ENCODE measurements at places on chromosomes 2 and 18. TPM values are rescaled to one million over a fixed set of nuclear protein-coding genes. Genes with fewer than 3 reads are reported as not detected.

Gene RHOB
- total RNA-seq = 2.0 TPM

GRCh38 chr2:238731961-238732360 lies 115.9 kb upstream of the TWIST2 start:
- no peaks in the 10 kb centered on the region for H3K36me3 ChIP-seq
- no peak overlapping the region for H3K4me3 ChIP-seq
- DNase-seq = no peak
- H3K27ac ChIP-seq = no peak overlapping the region

Gene LYG1
- total RNA-seq = 0.32 TPM

Gene COL4A4
- not detected for total RNA-seq

DNA sequence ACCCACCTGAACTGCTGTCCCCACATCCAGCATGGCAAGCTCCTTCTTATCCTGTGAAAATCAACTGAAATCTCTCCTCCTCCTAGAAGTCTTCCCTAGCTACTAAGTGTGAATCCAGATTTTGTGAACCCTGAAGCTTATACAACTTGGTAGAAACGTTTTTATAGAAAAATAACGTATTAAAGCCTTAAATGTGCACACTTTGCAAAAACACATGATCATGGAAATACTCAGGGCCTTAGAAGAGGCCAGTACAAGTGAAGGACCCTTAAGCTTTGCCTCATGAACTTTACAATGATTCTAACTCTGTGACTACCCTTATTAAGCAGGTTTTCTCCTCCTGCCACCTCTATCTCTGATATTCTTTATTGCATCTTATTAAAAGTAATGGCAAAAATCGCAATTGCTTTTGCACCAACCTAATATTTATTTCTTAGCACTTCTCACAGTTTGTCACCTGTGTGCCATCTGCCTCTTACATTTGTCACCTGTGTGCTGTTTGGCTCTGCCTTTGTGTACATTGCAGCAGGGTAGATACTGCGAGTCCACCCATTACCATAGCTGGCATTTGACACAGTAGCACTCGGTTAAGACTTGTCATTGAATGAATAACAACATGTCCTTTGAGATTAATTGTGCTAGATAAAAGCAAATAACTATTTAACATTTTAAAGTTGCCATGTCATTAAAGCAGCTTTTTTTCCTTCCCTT lies 42.2 kb downstream of the FRZB start:
- no peak overlapping the region for H3K4me3 ChIP-seq
- no peak overlapping the region for H3K27ac ChIP-seq
- no peaks in the 10 kb centered on the region for H3K27me3 ChIP-seq

GRCh38 chr2:1837022-1837421 lies 92.7 kb upstream of the PXDN start:
- no peak overlapping the region for H3K4me3 ChIP-seq
- no peaks in the 10 kb centered on the region for H3K36me3 ChIP-seq
- no peak for DNase-seq
- peaks cover 8% of the 10 kb centered on the region for H3K27me3 ChIP-seq
- no peaks in the 10 kb centered on the region for H3K4me1 ChIP-seq

Gene SMC6
- total RNA-seq = 21.6 TPM

Gene CRACDL
- 0.35 TPM for total RNA-seq

DNA sequence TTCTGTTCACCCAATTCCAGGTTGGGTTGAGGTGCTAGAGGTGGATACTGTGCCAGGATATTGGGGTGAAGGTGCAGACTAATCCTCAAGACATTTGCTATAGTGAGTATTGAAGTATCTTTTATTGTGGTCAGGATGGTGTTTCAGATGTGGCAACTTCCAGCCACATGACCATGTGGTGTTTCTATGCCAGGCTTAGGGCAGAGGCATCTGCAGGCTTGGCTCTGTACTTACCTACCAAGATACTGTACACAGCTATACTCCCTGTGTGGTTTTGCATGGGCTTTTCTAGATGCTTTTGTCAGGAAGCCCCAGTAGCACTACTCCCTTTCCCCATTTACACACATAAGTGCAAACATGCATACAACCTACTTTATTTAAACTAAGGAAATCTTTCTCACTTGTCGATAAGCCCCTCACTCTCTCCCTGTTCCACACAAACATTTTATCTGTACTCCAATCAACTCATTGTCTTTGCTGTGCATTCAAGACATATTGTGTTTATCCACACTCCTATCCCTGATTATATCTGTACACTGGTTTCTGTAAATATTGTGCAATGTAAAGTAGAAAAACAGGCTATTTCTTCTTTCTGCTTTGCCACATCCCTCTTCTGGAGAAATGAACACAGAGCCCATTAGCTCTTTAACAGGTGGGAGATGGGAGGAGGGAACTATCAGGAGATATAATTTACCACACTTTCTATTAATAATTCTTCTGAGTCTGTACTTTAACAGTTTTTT lies 12.3 kb downstream of the ARL6IP6 start:
- peak; percentile 18 for DNase-seq
- H3K27ac ChIP-seq = no peak overlapping the region
- no peak overlapping the region for H3K4me3 ChIP-seq
- peaks cover 2% of the 10 kb centered on the region for H3K36me3 ChIP-seq
- no peaks in the 10 kb centered on the region for H3K27me3 ChIP-seq

DNA sequence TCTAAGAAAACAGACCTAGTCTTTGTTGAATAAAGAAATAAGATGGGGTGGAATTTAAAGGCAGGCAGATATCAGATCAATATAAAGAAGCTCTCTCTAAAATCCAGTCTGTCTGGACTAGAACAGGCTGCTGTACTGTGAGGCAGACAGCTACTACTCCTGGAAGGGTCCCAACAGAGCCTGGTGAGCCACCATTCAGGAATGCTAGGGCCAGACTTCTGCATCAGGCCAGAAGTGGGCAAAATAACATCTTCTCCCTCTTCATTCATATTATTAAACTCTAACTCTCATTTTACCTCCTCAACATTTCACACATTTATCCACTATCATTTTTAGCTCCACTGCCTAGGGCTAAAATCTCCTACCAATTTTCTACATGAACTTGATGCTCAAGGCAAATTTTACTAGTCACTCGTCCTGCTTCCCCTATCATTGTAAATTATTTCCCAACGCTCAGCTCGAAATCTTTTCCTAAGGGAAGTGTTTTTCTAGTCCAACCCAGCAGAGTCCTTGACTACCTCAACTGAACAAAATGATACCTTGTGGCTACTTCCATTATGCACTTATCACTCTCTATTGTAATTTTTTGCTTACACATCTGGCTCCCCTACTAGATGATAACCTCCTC lies 45.2 kb upstream of the GLS start:
- peaks cover 15% of the 10 kb centered on the region for H3K4me1 ChIP-seq
- H3K27ac ChIP-seq = no peak overlapping the region
- no peak for DNase-seq
- no peaks in the 10 kb centered on the region for H3K27me3 ChIP-seq

GRCh38 chr2:147469471-147469870 lies 375.4 kb upstream of the ACVR2A start:
- no peaks in the 10 kb centered on the region for H3K4me1 ChIP-seq
- no peaks in the 10 kb centered on the region for H3K36me3 ChIP-seq
- no peak for DNase-seq
- H3K4me3 ChIP-seq = no peak overlapping the region
- no peak overlapping the region for H3K27ac ChIP-seq
- no peaks in the 10 kb centered on the region for H3K27me3 ChIP-seq

DNA sequence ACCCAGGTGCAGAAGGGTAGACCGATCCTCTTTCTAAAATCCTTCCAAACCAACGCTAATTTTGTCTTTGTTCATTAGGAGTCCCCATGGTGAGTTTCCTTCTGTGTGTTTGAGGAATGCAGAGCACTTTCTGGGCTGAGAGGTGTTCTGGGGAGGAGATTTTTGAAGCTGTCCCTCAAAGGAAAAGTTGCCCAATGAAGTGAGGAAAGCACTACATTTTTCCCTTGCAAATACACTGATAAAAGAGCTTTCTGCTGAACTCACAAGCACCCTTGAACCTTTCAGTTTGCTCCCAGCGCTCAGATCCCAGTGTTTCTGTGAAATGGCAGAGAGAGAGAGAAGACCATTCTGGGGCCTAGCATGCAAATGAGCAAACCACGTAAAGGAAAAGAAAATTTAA lies 299.6 kb upstream of the FANCL start:
- H3K4me3 ChIP-seq = no peak overlapping the region
- no peak for DNase-seq
- no peaks in the 10 kb centered on the region for H3K36me3 ChIP-seq
- H3K27me3 ChIP-seq = peaks cover 3% of the 10 kb centered on the region
- H3K4me1 ChIP-seq = no peaks in the 10 kb centered on the region
- no peak overlapping the region for H3K27ac ChIP-seq

Gene TTLL4
- total RNA-seq = 23.7 TPM

Gene RAMP1
- total RNA-seq = 0.62 TPM

GRCh38 chr2:206572725-206573124 lies 69.6 kb upstream of the FAM237A start:
- H3K36me3 ChIP-seq = no peaks in the 10 kb centered on the region
- DNase-seq = no peak
- H3K27me3 ChIP-seq = no peaks in the 10 kb centered on the region
- no peak overlapping the region for H3K4me3 ChIP-seq
- H3K4me1 ChIP-seq = no peaks in the 10 kb centered on the region
